ENCODE measurements at places on chromosomes 2 and 18.

DNA sequence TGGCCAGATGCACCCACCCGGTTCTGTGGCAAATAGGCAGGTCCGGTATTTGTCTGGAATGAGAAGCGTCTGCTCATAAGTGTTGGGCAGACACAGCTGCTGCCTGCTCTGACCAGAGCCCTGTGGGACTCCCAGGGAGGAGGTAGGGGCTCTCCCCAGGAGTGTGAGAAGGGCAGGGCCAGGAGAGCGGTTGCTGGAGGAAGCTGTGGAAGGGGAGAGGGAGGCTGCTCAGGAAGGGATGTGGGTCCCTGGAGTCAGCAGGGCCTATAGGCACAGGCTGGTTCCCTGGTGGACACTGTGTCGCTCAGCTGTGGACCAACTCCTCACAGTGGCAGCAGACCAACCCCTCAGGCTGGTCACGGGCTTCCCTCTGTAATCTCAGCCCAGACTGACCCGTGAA, 109.2 kb downstream of the DYSF start:
- DNase-seq = no peak

- no peak for DNase-seq
These were observed 11.9 kb upstream of the CREG2 start for GRCh38 chr2:101399021-101399799.

DNA sequence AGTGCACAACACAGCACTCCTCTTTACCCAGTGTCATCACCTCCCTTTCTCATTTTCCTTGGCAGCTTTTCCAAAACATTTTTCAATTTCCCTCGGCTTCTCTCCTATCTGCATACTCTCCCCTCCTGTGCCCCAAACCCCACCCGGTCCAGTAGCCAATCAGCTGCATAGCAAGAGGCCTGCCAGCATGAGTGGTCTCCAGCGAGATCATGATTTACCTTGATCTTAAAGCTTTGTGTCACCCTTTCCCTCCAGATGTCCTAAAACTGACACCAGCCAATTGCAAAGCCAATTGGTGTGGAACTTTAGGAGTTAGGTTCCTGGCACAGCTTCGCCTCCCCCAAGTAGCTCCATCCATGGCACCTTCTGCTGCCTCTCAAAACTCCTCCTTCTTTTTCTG, 45.2 kb upstream of the SH3RF3 start:
- DNase-seq = no peak

DNA sequence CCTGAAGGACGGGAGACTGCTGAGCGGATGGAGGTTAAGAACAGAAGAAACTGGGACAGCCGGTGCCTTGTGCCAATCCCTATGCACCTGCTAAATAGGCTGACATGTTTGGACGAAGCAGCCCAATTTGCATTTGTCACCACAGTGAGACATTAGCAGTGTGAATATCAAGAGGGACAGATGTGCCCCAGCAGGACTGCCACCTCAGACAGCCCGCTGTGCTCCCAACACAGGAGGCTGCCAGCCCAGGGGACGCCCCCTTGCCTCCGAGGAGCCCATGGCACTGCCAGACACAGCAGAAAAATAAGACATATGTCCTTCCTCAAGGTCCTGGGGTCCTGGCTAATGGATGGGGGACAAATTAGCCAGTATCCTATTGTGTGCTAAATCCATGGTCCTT, 306.7 kb upstream of the POU3F3 start:
- DNase-seq = no peak

- DNase-seq = no peak
These were observed 131.6 kb upstream of the IL1R2 start for GRCh38 chr2:101860157-101860556.

DNA sequence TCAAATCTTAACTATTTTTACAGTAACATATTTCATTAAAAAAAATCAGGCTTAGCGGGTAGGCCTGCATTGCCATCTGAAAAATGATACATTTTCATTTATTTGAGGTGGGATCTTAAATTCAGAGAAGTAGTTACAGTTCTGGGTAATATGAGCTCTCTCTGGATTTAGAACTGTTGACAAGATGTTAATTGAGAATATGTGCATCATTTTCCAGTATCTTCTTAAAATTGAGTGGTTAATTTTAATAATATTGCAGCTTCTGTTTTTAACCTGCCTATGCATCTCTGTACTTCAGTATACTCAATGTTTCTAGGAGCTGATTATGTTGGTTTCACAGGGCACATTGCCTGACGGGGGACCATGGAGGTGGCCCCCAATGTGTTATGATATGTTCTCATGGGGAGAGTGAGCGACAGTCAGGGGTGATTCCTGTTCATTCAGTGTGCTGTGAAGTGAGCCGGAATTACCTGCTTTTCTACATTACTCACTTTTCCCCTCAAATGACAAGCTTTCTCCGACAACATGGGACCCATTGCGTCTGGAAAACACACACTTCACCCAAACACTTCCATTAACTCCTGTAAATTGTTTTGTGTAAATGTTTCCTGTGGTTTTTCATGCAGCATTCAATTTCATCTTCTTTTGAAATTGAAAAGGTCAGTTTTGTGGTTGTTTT, 406.2 kb downstream of the MTX2 start:
- no peak for DNase-seq

GRCh38 chr2:2102866-2103653, 228.0 kb downstream of the MYT1L start:
- DNase-seq = no peak
